ENCODE measurements at places on chromosomes 6 and 20. TPM values are rescaled to one million over a fixed set of nuclear protein-coding genes. Genes with fewer than 3 reads are reported as not detected.

GCM1 gene
- total RNA-seq = not detected

PLCG1 gene
- total RNA-seq = 127 TPM

PKIB gene
- total RNA-seq = 2.0 TPM

MAK gene
- total RNA-seq = not detected

DNA sequence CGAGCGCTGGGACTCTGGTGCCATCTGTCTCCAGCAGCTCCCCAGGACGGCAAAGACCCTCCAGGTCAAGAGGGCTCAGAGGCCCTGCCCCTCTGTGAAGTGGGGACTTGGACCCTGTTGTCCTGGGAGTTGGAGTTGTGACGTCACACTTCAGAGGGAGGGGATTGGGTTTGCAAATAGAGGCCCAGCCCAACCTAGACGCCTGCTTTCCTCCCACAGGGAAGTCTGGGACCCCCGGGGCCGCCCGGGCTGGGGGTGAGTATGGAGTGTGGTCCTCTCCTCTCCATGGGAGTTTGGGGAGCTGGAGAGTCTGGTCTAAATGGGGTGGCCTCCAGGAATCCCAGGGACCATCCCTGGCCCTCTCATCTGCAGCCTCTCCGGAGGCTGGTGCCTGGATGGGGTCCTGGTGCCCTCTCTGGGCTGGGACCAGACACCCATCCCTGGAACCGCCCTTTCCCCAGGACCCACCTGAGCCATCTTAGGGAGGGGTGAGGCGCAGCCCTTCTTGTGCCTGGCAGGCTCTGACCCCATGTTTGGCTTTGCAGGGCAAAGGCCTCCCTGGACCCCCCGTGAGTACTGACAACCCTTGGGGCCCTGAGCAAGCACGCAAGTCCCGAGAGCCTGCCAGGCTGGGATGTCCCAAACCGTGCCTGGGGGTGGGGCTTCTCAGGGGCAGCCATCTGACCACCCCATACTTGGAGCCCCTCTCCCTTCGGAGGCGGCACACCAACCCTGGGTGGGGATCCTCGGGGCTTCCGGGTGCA is 4.3 kb downstream of the COL9A3 start:
- H3K4me1 ChIP-seq = peaks cover 55% of the 10 kb centered on the region
- H3K27ac ChIP-seq = peak overlapping the region; percentile 82
- no peak for DNase-seq
- no peaks in the 10 kb centered on the region for H3K27me3 ChIP-seq

DNA sequence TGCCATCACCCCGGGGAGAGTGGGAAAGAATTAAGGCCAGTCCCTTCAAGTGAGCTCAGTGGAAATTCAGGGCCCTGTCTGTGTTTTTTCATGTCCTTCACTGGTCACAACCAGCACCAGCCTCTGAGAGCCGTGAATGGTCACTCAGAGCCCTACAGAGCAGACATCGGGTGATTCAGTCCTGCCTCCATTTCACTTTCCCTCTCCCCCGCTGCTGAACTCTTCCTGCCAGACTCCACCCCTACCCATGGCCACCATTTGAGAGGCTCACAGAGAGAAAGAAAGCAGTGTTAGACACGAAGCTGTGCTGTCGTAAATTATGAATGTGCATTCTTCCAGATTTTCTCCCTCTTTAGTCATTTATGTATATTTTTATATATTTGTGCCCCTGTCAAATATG is 5.4 kb downstream of the R3HDML start:
- H3K4me3 ChIP-seq = no peak overlapping the region
- H3K27ac ChIP-seq = peak overlapping the region; percentile 18
- peaks cover 11% of the 10 kb centered on the region for H3K27me3 ChIP-seq
- H3K4me1 ChIP-seq = no peaks in the 10 kb centered on the region
- H3K36me3 ChIP-seq = no peaks in the 10 kb centered on the region

DNA sequence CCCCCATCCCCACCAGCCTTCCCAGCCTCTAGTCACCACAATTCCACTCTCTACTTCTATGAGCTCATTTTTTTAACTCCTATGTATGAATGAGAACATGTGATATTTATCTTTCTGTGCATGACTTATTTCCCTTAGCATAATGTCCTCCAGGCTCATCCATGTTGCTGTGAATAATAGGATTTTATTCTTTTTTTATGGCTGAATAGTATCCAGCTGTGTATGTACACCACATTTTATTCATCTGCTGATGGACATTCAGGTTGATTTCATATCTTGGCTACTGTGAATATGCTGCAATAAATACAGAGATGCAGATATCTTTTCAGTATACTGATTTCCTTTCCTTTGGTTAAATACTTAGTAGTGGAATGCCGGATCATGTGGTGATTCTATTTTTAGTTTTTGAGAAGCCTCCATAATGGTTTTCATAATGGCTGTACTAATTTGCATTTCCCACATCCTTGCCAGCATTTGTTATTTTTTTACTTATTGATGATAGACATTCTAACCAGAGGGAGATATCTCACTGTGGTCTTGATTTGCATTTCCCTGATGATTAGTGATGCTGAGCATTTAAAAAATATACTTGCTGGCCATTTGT is 194.9 kb downstream of the PACRG start:
- H3K27me3 ChIP-seq = no peaks in the 10 kb centered on the region
- DNase-seq = no peak
- H3K4me1 ChIP-seq = no peaks in the 10 kb centered on the region
- H3K36me3 ChIP-seq = no peaks in the 10 kb centered on the region
- H3K27ac ChIP-seq = no peak overlapping the region
- H3K4me3 ChIP-seq = no peak overlapping the region

DNA sequence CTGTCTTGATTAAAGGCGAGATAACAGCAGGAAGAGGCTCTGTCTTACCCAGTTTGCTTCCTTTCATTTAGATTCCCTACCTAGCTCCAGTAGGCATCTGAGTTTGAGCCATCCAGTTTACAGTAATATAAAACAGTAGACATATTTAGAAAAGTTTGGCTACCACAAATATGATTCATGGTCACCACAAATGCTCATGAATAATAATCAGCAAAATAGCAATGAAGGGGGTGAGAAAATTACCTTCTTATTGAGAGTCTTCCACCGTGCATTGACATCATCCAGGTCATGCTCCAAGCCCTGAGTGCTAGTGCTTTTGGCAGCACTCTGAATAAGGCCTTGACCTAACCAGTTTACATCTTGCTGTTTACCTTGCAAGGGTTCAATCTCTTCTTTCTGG is 106.2 kb downstream of the DST start:
- H3K4me3 ChIP-seq = no peak overlapping the region
- no peaks in the 10 kb centered on the region for H3K36me3 ChIP-seq
- no peak for DNase-seq
- H3K27ac ChIP-seq = no peak overlapping the region
- H3K27me3 ChIP-seq = no peaks in the 10 kb centered on the region

DNA sequence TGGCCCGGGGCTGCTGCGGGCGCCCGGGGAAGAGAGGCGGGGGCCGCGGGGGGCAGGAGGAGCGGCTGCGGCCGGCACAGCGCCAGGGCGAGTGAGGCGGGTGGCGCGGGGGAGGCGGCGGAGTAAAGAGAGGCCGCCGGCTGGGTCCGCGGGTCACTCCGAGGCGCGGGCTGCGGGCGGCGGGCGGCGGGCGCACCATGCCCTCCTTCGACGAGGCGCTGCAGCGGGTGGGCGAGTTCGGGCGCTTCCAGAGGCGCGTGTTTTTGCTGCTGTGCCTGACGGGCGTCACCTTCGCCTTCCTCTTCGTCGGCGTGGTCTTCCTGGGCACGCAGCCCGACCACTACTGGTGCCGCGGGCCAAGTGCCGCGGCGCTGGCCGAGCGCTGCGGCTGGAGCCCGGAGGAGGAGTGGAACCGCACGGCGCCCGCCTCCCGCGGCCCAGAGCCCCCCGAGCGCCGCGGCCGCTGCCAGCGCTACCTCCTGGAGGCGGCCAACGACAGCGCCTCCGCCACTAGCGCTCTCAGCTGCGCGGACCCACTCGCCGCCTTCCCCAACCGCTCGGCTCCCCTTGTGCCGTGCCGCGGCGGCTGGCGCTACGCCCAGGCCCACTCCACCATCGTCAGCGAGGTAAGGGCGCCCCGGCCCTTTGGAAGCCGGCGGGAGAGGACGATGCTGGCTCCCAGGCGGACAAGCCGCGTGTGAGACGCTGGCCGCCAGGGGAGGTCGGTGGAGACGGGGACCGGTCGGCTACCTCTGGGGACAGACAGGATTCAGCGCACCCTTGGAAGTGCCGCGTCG is at the start of gene SLC22A3:
Gene SLC22A3, plus strand, starts transcription at position 156 of the 797 bp plus-strand sequence. Its CDS starts 42 bp downstream, at position 198.
- DNase-seq = no peak
- H3K27ac ChIP-seq = peak within 1 kb of the TSS; percentile 89
- H3K4me3 ChIP-seq = peak within 1 kb of the TSS; percentile 45

- H3K4me1 ChIP-seq = peaks cover 9% of the 10 kb centered on the region
- H3K4me3 ChIP-seq = no peak overlapping the region
- no peaks in the 10 kb centered on the region for H3K36me3 ChIP-seq
- no peak for DNase-seq
- no peaks in the 10 kb centered on the region for H3K27me3 ChIP-seq
Measured at GRCh38 chr6:22447249-22448196, 121.8 kb upstream of the HDGFL1 start.

DNA sequence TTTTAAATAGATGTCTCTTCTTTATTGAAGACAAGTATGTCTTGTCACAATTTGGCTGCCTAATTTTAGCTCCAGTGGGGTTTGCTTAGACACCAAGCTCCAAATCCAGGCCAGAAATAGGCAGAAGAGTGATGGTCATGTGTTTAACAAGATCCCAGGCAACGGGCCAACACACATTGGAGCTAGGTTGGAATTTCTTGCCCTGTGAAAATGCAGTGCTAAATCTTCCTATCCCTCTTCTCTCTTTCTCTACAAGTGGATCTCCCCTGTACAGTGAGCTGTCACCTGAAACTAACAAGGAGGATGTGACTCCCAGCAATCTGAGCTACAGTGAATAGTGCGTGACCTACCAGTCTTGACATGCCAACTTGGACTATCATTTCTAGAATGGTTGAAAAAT is 65.3 kb upstream of the VGLL2 start:
- no peak for DNase-seq
- no peaks in the 10 kb centered on the region for H3K4me1 ChIP-seq
- no peaks in the 10 kb centered on the region for H3K27me3 ChIP-seq

GRCh38 chr20:25301357-25301920 is 53.6 kb downstream of the PYGB start:
- no peaks in the 10 kb centered on the region for H3K36me3 ChIP-seq
- H3K4me1 ChIP-seq = no peaks in the 10 kb centered on the region
- no peak for DNase-seq

DNA sequence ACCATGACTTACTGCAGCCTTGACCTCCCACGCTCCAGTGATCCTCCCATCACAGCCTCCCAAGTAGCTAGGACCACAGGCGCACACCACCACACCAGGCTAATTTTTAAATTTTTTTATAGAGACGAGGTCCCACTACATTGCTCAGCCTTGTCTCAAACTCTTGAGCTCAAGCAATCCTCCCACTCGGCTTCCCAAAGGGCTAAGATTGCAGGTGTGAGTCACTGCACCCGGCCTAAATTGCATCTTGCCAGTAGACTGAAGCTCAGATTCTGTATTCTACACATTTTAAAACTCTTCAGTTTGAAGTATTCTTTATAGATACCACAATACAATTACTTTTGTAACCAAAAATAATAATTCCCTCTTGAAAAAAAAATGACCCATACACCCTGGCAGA is 11.4 kb downstream of the NUDT3 start:
- H3K27me3 ChIP-seq = no peaks in the 10 kb centered on the region
- DNase-seq = no peak
- H3K4me3 ChIP-seq = no peak overlapping the region

DNA sequence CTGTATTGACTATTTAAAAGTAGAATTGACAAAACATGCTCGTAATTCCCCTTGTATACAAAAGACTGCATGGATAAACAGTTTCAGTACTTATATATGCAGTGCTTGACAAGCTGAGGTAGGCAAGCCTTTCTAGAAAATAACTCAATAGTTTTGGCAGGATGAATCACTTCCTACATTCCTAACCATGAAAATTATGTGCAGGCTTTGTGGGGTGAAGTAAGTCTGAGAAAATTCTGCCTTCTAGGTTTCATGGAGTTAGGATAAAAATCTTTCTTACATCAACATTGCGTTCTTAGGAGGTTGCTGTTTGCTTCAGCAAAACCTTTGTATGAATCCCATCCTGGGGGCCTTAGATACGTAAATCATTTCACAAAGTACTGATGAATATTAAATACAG is 801.4 kb upstream of the EYS start:
- H3K4me1 ChIP-seq = no peaks in the 10 kb centered on the region
- no peak overlapping the region for H3K4me3 ChIP-seq
- H3K27ac ChIP-seq = no peak overlapping the region
- no peak for DNase-seq
- H3K27me3 ChIP-seq = no peaks in the 10 kb centered on the region

DNA sequence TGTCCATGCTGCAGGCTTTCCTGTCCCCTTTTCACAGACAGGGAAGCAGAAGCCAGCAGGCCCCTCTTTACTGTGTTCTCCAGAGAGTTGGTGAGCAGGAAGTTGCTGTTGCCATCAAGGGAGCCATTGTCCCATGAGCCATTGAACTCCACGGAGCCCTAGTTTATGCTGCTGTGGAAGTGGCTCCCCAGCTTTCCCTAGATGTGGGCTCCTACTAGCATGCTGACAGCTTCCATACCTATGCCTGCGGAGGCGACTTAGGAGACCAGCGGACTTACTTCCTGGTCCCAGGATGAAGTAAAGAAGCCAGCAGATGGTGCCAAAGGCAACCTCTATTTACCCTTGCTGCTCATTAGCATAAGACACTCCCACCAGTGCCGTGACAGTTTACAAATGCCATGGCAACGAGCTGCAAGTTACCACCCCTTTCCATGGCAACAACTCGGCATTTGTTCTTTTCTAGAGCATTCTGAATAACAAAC is 30.8 kb upstream of the FKBP1A start:
- H3K4me3 ChIP-seq = no peak overlapping the region
- no peaks in the 10 kb centered on the region for H3K36me3 ChIP-seq
- DNase-seq = no peak
- peaks cover 4% of the 10 kb centered on the region for H3K4me1 ChIP-seq

DNA sequence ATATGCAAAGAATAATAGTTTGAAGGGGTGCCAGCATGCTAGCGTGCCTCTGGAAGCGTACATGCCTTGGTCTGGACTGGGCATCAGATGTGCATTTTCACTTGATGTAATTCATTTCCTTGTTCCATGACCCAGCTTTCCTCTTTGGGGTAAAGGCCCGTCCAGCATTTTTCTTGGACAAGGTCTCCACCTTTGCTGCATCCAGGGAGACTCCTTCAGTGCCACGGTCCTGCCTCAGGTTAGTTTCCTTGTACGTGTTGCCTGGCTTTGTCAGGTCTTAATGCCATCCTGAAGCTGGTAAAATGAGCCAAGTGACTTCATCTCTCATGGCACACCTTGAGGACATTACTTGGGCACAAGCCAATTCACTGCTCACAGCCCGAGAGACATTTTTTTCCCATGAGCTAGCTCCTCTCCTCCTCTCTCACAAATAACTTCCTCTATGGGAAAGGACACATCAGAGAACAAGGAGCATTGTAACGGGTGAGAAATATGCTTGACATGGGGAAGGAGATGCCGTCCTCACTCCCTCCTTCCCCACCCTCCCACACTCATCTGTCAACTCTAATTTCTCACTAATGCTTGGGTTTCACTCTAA is 23.9 kb downstream of the EDN1 start:
- H3K27ac ChIP-seq = no peak overlapping the region
- no peaks in the 10 kb centered on the region for H3K36me3 ChIP-seq
- DNase-seq = no peak
- H3K4me1 ChIP-seq = no peaks in the 10 kb centered on the region
- no peak overlapping the region for H3K4me3 ChIP-seq

- no peak for DNase-seq
- no peaks in the 10 kb centered on the region for H3K27me3 ChIP-seq
- no peaks in the 10 kb centered on the region for H3K36me3 ChIP-seq
- H3K27ac ChIP-seq = peak overlapping the region; percentile 13
Measured at GRCh38 chr20:51487565-51488268, 54.8 kb downstream of the NFATC2 start.
